ENCODE measurements at places on chromosomes 1 and 21.

- DNase-seq = no peak
Measured at GRCh38 chr1:43465505-43466067, 11.9 kb upstream of the HYI start.

DNA sequence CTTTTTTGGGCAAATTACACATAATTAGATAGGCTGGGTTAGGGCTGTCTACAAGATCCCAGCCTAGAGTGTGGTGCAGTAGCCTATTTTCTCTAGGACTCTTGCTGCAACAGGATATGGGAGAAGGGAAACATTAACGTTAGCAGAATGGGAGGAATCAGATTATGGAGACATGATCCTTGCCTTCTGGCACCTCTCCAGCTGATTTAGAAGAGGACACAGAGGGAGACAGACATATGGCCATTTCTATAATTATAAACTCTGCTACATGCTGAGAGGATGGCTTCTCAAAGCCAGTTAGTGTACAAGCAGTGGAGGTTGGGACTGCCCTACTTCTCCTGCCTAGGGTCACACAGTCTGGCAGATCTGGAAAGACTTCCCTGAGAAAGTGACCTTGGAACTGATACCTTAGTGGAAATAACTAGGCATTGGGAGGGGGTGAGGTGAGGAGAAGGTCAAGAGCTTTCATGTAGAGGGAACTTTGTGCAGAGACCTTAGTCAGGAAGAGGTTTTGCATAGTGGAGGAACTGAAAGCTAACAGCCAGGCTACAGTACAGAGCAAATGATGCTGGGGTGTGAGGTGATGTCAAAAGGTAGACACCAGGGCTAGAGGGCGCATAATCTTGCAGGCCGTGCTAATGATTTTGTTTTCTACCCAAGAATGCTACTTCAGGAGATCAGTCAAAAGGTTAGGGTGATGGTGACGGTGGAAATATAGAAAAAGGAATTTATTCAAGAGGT lies 1.2 kb upstream of the CD1D start:
- DNase-seq = no peak

GRCh38 chr21:44958471-44959191 lies 18.8 kb downstream of the SLX9 start:
- no peak for DNase-seq

DNA sequence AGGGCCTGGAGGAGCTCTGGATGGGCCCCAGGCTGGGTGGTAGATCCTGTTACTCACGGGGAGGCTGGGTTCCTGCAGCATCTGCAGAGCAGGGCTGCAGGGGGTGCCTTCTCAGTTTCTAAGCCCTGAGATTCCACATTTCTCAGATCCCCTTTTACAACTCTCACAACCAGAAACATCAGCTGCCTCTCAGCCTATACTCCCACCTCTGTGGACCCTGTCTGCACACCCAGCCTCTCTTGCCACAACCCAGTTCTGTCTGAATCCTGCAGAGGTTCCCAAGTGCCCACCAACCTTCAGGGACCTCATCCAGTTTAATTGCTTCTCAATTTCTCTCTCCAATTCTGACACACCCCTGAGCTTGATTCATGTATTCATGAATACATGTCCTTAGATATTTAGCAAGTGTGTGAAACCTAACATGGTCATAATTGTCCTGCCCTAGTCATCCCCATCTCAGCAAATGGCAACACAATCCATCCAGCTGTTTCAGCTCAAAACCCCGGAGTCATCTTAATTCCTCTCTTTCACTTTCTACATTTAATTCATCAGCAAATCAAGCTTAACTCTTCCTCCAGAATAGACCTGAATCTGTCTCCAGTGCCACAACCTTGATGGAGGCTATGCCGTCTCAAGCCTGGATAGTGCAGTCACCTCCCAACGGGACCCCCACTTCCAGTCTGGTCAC lies 57.0 kb upstream of the NEK2 start:
- no peak for DNase-seq

GRCh38 chr1:89274411-89274857 lies 1.8 kb upstream of the GBP5 start:
- no peak for DNase-seq

DNA sequence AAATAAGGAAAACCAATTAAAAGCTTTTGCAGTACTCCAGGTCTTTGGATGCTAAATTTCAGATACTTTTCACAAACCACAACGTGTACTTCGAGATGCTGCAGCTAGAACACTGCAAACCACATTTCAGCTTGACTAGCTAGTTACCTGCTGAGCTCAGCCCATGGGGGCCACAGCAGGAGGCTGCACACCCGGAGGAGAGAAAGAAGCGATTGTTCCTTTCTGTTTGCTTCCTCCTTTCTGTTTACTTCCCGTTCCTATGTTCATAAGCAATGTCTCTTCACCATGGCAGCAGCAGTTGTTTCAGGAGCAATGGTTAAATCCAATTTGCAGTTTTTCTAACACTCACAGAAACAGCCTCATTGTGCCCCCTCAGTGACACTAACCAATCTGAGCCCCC lies 225.6 kb upstream of the FGGY start:
- no peak for DNase-seq

GRCh38 chr1:245215071-245215470 lies 60.3 kb downstream of the KIF26B start:
- DNase-seq = no peak

DNA sequence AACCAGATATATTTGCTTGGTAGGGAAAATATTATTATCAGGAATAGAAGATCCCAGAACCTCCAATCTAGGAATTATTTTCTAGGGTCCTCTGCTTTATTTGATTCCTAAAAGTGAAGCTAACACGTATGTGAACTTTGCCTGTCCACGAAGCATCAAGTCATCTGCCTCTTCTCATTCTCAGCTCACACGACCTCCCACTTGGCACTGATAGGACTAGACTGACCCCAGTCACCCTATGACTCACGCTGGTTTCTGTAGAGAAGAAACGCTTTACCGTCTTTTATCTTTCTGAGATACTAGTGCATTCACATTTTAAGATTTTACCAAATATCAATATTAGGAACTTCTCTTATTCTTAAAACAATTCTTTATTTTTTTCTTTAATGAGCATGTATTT lies 2.0 kb upstream of the KRTAP19-7 start:
- DNase-seq = no peak

DNA sequence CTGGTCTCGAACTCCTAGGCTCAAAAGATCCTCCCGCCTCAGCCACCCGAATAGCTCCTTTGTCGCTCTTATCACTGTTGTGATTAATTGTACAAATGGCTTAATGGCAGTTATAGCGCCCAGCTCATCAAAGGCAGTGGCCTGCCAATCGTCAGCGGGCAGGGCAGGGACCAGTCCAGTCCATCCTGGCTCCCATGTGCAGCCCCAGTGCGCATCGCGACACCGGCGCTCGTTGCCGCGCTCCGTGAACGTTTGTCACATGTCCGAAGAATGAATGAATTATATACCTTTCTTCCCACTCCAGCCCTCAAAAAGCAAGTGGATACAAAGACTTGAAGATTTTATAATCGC lies 18.4 kb downstream of the MTX1 start:
- DNase-seq = peak; percentile 61

Data from stimulated activated CD8-positive, alpha-beta memory T cell treated with anti-CD3 and anti-CD28 coated beads, Interleukin-15, amount 100 ng/mL, for 48 hours (primary cell).